ENCODE measurements at places on chromosomes 2 and 18.

DNA sequence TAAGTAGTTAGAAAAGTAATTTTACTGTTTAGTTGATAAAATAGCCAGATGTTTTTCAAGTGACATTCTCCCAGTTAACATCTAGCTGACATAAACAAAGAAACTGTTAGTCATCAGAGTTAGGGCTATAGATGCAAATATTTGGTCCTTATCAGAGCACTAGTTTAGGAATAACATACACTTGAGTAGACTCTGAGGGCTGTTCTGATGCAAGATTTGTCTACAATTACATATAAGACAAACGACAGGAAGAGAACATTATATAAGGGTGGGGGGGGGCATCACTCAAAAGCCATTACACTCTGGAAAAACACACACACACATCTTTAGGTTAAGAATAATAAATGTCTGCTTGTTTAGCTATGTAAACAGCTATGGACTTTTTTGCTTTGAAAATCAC is 554.4 kb upstream of the LRRTM1 start:
- no peak for DNase-seq

DNA sequence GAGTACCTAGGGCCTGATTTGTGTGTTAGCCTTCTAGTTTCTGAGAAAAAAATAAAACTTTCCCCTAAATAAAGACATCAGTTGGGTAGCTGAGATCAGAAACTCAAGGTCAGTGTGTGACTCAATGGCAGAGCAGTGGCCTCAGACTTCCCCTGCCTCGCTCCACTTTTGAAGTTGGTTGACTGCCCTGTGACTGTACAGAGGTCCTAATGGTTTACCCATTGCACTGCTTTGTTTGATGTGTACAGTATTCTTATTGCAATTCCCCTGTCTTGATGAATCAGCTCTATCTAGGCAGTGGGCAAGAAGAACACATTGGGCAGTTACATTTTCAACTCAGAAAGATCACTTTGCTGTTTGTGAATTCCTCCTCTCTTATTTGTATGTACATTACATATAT is 315.7 kb downstream of the KCNS3 start:
- DNase-seq, result no peak

GRCh38 chr2:30872797-30873196 is 65.6 kb upstream of the CAPN13 start:
- DNase-seq, result no peak

DNA sequence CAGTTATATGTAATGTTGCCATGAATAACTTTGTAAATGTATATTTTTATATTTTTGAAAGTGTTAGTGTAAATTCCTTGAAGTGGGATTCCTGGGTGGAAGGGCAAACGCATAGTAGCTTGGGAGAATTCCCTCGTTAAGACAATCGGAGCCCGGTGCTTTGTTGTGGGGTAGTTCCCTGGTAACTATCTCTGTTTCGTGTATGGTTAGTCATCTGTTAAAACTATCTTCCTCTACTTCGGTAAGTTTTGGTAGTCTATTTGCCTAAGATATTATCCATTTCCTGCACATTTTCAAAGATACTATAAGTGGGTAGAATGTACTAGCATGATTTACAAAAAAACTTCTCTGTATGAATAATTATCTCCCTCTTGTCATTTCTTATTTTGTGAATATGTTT is 113.8 kb upstream of the NRXN1 start:
- DNase-seq, result no peak

DNA sequence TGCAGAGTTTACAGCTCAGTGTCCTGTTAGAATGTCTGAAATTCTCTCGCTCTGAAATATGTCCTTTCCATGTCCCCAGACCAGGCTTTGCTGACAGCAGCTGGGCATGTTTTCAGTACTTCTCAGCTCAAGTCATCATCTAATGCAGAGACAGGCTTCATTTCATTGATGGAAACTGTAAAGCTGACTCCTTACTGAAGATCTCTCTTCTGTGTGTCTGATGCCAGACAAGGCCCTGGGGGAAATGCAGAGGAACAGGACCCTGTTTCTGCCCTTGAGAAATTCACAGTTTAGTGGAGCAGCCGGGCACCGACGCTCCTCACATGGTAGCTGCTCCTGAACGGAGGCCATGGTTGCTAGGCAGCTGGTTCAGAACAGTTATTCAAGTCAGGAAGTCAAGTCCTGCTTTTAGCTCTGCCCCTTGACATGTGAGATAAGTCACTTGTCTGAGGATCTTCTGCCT is 24.6 kb upstream of the FZD7 start:
- DNase-seq, result peak; percentile 77

DNA sequence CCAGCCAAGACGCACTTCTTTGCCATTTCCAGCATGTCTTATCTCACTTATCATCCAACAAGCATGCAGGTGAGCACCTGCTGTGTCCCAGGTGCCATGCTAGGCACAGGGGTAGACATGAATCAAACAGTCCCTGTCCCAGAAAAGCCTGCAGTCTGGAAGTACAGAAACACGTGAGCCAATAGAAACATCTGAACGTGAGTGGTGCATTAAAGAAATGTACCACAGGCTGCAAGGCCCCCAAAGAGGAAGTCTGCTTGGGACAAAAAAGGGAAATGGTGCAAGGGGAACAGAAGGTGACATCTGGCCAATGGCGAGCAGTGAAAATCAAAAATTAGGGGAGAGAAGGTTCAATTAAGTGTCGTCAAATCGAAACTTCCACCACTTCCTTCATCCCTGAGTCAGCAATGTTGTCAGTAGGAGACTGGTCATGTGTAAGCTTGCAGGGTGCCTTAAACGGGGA is 17.6 kb upstream of the TMEM247 start:
- no peak for DNase-seq

- no peak for DNase-seq
Measured at GRCh38 chr18:65025756-65026155, 725.1 kb upstream of the CDH7 start.

GRCh38 chr2:64661741-64662169 is 8.0 kb upstream of the SERTAD2 start:
- no peak for DNase-seq

DNA sequence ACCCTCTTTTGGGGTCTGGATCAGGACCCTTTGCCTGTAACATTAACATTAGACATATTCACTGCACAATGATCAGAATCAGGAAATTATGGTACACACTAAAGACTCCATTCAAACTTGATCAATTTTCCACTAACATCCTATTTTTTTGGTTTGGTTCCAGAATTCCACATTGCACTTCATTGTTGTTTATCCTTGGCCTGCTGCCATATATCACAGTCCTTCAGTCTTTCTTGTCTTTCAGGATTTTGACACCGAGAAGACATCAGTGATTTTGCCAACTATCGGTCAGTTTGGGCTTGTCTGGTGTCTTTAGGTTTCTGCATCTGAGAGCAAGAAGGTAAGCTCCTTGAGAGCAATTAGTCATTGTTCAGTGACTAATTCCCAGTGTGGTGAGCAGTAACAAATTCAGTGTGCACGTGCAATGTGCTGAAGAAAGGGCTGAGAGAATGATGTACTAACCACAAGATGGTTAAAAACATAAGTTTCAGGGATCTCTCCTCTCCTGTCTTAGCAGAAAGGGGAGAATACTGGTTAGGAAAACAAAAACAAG is 23.5 kb downstream of the MARCHF4 start:
- no peak for DNase-seq

GRCh38 chr2:71353248-71353647 is 21.7 kb downstream of the ZNF638 start:
- no peak for DNase-seq

Data from foreskin melanocyte (primary cell).